ENCODE measurements at places on chromosomes 12 and 14.

DNA sequence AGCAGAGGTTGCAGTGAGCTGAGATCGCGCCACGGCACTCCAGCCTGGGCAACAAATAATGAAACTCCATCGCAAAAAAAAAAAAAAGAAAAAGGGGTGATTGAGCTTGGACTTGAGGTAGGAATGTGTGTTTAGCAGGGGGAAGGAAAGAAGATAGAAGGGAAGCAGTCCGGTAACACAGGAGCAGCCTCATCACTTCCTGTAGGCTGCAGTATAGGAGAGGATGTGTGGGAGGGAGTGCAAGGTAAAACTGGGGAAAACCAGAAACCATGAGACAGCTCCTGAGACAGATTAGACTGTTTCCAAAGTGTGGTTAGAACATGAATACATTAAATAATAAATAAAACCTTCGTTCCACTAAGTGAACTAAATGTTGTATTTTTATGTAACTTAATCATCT is 49.2 kb downstream of the FGD4 start:
- no peak for DNase-seq

DNA sequence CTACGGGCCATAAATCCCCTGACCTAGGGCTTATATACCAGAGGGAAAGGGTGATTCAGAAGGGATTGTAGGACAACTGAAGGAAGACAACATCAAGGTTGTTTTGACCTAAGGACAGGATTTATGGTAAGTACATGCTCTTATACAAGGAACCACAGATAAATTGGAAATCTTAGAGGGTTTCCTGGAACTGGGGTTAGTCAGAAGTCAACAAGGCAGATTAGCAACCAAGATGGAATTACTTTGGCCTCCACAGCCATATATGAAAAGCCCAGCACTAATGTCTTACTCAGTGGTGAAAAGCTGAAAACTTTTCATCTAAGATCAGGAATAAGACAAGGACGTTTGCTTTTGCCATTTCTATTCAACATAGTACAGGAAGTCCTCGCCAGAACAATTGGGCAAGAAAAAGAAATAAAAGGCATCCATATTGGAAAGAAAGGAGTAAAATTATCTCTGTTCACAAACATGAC is 5.4 kb downstream of the TMBIM4 start:
- DNase-seq: no peak

DNA sequence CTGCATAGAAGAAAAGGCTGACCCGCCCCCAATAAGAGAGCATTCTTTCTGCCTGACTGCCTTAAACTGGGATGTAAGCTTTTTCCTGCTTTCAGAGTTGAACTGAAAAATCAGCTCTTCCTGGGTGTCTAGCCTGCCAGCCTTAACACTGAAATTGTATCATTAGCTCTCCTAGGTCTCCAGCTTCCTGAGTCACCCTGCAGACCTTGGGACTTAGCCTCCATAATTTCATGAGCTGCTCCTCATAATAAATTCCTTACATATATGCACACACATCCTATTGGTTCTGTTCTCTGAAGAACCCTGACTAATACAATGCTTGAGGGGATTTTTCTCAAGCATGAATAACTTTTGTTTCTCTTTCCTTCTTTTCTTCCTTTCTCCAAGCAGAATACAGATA is 76.4 kb upstream of the FAR2 start:
- no peak for DNase-seq

DNA sequence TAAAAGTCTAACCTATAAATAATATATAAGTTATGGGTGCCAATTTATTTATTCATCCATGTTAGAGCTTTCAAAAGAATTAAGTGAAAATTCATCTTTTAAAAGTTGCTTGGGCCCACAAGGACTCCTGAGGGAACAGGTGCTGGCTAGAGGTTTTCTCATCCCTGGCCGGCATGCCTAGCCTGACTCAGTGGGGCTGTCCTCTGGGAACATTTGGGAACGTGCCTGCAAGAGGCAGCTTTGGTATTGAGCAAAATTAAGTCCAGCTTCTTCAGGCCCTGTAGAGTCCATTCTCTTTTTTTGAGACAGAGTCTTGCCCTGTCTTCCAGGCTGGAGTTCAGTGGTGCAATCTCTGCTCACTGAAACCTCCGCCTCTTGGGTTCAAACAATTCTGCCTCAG is 44.7 kb downstream of the SPTB start:
- DNase-seq: no peak

DNA sequence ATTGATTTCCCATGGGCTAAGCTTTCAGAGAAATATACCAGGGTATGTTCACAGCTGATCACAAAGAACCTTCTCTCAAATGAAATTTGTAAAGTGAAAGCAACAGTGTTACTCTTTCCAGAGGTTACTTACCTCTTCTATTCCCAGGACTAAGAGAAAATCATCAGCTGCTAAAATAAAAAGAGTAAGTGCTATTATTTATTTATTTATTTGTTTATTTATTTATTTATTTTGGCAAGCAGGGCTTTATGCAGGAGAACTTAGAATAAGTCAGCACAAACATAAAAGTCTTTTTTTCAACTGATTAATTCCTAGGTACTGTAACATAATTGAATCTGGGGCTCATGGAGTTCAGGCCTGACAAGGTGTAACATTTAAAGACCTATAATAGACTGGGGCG is 93.9 kb upstream of the SYT10 start:
- no peak for DNase-seq

DNA sequence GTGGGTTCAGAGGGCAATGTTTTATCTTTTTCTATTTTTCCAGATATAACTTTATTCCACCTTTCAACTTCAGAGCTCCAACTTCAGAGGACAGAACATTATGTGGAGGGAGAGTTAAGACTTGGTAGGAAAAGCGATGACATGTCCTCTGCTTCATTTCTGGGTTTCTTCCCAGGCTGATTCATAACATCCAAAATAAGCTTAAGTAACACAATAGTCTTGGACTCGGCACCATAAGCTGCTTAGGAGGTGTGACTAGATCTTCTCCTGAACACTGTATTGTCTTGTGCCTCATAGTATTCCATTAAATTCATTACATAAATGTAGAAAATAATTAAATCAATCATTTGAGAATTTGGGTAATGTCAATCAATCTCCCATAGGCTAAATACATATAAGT is 95.5 kb upstream of the PDE3A start:
- no peak for DNase-seq
